ENCODE measurements at places on chromosomes 3 and 15.

- DNase-seq, result peak; percentile 51
These were observed 37.5 kb upstream of the STIMATE start for GRCh38 chr3:52934630-52935530.

GRCh38 chr3:12148183-12148940 is 10.3 kb downstream of the TIMP4 start:
- DNase-seq, result no peak

DNA sequence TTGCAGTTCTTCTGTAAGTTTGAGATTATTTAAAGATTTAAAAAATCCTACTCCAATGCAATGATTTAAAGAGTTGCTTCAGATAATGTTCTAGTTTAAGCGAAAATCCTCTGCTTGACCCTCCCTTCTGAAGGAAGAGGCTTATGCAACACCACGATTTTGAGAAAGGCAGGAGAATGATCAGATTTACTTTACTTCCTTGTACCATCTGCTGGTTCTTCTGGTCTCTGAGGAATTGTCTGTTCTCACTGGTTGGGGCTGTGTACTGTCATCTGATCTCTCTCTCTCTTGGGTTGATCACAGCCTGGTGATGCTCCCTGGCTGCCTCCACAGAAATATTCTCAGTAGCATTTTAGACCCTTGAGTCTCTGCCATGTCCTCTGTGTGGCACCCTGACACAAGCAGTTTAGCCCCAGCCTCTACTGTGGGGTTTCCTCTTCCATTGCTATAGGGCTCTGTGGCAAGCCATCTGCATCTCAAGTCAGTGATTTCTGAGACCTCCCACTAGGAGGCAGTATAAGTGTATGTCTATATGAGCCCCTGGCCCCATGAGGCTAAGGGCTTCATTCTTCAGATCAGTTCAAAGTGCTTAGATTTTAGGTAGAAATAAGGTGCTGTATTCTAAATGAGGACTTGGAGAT is 50.8 kb upstream of the PLAAT1 start:
- DNase-seq, result no peak

DNA sequence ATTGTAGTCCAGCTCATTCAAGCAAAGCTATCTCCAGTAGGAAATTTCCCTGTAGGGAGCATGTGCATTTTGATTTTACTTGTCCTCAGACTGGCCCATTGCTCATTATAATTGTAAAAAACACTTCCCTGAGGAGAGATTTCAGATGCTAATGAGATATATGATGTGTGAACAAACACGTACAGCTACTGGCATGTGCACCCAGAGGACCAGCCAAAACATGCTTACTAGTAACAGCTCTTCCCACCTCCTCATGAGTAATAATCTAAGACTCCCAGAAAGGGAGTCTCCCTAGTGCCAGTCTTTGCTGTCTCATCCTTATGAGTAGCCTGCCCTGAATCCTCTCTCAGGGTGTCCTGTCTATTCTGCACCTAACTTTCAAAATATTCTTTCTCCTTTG is 43.4 kb downstream of the FBXO22 start:
- DNase-seq, result no peak

DNA sequence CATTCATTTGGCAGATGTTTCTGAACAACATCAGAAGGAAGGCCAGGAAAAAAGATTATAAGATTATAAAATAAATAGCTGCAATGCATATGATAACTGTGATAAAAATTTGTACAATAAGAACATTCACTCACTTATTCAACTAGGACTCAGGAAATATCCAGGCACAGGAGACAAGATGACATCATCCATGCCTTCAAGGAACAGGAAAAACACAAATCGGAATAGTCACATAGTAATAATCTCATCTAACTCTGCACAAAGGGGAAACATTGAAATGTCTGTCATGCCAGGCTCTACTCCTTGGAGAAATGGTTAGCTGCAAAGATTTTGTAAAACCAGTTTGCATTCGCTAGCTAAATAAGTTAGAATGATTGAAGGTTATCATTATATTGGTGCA is 233.5 kb upstream of the AGTR1 start:
- no peak for DNase-seq

DNA sequence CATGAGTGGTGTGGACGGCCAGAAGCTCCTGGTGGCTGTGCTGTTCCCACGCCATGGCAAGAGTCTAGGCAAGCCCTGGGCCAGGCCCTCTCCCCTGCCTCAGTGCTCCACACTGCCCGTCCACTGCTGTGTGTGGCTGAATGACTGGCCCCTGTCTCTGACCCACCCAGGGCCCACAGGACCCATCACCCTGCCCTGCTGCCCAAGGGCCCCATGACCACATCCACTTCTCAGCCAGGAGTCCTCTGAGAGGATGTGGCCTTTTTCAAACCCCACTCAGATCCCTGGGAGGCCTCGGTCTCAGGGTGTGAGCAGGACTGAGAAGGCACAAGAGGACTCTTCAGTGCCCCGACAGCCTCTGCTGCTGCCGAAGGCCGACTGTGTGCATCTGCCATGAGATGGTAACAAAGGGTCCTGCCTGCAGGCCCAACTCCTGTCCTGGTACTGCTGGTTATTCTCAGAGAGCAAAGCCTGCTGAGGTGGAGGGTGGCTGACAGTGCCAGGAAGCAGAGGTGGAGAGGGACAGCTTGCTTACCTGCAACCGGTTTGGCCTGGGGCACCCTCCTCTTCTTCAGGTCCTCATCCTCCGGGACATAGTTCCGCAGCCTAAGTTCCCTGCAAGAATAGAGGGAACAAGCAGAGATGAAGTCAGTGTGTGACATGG is 47.5 kb downstream of the PTH1R start:
- DNase-seq, result no peak

GRCh38 chr15:74185710-74186348 is 12.3 kb downstream of the ISLR start:
- no peak for DNase-seq

DNA sequence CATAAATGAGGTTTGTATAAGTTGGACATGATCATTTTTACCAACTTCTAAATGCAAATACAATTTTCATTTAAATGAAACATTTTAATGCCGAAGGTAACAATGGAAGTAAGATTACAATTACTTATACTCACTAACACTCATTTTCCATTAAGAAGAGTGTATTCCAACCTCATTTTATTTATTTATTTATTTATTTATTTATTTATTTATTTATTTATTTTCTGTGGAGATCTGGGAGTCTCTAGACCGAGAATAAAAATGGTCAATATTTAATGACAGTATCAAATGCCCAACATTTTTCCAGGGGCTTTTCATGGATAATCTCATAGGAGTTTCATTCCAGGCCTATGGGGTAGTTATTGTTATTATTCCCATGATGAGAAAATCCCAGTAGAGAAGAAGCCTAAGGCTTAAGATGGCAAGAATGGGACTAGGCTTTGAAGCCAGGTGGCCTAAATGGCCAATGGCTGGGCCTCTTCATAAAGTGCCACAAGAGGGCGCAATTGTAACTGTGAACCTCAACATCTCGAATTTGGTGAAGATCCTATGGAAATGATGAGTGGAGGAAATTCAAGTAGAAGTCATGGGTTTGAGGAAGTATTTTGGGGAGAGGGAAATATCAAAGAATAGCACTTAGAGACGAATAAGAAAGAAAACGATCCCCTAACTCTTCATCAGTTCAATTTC is 21.3 kb downstream of the VGLL3 start:
- DNase-seq, result no peak

- DNase-seq, result no peak
These were observed 227.7 kb downstream of the TLE3 start for GRCh38 chr15:69869881-69870505.

GRCh38 chr3:38154033-38154494 is 11.3 kb upstream of the OXSR1 start:
- DNase-seq, result no peak

- no peak for DNase-seq
These were observed 4.5 kb upstream of the NANOGP8 start for GRCh38 chr15:35089551-35089950.

GRCh38 chr3:115169808-115170207 is 22.7 kb upstream of the ZBTB20 start:
- no peak for DNase-seq

DNA sequence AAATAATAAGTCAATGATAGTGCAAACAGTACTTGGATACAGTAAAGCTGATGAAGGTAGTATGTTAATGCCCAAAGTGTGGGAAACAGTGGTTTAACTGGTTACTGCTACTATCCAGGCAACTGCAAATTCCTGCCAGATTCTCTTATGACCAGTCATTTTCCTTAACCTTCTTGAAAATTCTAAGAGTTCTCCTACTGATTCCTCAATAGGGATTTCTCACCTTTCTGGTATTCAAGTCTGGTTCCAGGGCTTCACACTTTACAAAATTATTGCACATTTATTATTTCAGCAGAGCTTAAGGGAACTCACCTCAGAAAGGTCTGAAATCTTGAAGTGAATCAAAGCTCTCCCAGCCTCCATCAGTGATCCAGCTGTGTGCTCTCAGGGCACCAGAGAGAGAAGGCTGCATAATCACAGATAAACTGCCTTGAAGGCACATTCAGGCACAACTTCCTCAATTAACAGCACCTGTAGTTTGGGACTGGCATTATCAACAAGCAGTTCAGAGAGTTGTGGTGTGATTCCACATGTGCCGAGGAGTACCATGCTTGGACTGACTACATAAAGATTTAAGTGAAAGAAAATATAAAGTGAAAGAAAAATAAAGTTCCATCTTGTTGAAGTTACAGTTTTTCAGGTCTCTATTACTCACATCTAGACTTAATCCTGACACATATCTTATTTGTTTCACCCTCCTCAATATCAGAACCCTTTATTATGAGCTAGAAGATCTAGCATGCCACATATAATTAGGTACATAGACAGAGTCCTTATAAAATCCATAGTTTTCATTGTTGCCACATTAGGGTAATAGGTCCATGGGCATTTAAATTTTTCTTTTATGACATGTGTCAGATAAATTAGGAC is 59.5 kb upstream of the TIPARP start:
- DNase-seq, result no peak

DNA sequence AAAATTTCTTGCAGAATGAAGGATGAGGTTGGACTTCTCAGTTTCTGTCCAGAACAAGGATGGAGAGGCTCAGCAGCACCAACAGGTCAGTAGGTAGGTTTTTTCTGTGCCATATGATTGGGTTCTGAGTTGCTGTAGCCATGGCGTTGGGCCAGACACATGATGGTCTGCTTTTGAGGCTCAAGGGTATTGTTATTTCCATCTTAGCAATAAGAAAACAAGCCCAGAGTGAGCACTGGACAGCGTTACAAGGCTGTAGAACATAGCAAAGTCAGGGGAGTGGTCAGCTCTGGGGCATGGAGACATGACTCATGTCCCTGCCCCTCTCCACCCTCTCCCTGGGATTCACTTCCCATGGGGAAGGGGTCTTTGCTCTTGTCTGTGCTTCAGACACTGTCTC is 137.6 kb upstream of the TOPAZ1 start:
- no peak for DNase-seq

GRCh38 chr15:68640791-68641331 is 62.1 kb downstream of the CORO2B start:
- no peak for DNase-seq

DNA sequence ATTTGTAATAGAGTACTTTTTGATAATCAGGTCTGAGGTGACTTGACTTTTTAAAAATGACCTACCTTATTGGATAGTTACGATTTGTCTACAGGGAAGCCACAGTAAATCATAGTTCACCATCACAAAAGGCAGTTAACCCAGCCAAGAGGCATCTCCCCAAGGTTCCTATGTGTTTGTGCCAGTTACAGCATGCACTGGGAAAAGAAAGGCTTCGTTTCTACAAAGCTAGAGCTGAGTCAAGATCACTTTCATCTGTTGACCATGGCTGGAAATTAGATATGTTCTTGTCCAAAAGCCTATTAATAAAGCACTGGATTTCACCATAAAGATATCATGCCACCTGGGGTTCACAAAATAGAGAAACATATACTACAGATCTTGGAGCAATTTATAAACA is 139.9 kb downstream of the GREM1 start:
- no peak for DNase-seq

DNA sequence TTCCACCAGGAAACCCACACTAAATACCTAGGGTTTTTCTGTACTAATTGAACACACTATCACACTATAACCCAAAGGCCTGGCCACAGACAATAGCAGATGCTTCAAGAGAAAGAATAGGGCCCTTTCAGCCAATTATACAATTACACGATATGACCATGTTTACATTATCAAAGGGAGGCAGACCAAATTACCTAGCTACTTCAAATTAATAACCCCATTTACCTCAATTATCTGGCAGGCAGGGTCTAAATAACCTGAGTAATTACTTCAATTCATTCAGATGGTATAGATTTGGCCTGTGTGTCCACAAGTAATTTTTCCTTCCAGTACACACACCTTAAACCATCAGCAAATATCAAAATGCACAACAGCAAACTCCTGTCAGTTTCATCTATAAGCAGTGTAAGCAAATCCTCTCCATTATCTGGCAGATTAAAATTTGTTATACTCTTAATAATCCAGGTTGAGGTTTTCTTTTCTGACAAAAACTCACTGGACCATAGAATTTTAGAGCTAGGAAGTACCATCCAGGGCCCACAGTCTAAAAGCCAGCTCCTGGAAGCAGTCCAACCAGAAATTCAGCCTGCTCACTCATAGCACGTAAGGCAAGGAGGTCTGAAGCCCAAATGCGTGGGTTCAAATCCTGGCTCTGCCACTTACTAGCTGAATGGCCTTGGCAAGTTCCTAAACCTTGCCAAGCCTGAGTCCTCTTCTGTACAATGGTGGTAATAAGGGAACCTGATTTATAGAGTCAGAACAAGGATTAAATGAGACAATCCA is 51.8 kb downstream of the RFTN1 start:
- DNase-seq, result no peak

DNA sequence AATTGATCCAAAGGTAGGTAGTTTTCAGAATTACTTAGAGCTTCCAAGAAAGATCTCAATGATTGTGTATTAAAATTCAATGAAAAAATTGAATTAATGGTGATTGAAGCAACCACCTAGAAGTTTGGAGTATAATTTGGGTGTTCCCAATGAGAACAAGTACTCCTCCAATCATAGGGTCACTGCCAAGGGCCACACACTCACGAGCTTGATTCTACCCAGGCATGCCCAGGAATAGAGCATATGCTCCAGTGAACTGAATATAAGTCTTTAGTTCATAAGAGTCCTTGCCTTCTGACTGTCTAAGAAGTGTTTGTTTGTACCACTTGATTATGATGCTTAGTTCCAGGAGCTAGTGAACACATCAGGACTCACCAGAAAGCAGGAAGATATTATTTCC is 133.9 kb downstream of the CPNE4 start:
- DNase-seq, result no peak

DNA sequence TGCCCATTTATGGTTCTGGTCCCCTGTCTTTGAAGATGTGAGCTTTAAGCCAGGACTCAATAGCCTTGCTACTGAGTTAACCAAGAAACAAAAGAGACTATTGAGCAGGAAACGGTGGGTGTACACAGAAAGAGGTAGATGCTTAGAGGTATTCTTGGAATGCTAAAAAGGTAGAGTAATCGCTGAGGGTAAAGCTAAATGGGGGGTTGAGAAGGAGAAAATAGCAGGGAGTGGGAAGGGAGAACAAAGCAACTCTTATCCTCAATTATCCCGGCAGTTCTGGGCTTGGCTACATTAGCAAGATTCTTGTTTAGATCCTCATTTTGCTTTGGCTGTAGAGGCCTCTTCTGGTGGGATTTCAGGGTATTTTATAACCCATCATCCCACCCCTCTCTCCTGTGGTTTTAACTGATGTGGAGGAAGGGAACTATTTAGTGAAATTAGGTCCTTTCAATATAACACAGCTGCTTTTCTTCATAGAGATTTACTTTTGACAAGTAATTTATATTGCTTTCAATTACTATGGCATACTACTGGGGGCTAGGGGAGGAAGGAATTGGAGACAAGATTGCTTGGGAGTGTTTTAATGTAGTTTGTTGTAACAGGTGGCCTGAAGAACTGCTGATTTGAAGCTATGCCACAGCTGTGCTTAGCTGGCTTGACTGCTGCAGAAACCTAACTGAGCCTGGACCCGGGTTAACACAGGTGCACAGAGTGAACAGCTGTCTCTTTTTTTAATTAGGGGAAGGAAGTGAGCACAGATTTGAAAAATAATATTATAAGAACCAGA is 234.3 kb upstream of the CCDC54 start:
- no peak for DNase-seq
